ENCODE measurements at places on chromosomes 13 and 19.

- peak; percentile 85 for DNase-seq
Observed at GRCh38 chr19:35045667-35046300, 4.3 kb downstream of the HPN start.

DNA sequence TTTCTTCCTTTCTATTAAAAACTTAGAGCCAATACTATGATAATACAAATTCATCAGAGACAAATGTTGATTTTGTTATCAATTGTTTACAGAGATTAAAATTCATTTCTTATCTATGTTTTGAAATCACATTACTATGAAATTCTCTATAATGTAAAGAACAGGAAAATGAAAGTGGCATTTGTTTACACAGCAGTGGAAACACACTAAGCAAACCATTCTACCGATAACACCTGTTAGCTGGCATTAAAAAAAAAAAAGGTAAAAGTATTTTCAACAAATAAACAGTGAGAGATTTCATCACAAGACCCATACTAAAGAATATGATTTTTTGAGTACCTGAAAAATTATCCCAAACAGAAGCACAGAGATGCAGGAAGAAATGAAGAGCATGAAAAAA lies 4.8 kb upstream of the CCDC70 start:
- no peak for DNase-seq

- no peak for DNase-seq
Observed at GRCh38 chr13:59750860-59751259, 412.9 kb downstream of the DIAPH3 start.

DNA sequence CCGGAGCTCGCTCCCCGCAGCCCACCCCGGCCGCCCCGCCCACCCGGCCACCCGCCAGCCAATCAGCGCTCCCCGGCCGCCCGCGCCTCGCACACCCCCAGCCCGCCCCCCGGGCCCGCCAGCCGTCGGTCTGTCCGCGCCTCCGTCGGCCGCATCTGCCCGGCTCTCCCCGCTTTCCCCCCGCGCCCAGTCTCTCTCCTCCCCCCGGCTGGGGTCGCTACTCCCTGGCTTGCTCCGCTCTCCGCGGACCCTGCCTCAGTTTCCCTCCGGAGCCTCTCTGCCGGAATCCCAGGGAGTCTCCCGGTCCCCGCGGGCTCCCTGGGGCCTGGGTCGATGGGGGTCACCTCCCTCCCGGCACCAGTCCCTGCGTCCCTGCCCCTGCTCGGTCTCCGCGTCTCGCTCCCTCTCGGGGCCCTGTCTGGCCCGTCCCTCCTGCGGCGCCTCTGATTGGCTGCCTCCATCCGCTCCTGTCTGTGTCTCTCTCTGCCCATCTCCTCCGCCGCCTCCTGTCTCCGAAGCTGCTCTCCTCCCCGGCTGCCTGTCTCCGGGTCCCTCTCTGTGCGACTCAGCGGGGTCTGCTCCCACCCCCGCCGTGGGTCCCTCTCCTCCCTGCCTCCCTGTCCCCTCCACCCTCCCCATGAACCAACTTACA lies 484 bp downstream of the IL11 start:
- DNase-seq: no peak

All from GDM1 (cell line).